Pancreas (tissue), 10 donors: ENCODE measurements at places on chromosomes 6 and 20. TPM values are rescaled to one million over a fixed set of nuclear protein-coding genes. Genes with fewer than 3 reads are reported as not detected.

GRCh38 chr6:106516616-106517015 is 112.7 kb downstream of the RTN4IP1 start:
- no peak overlapping the region for H3K4me3 ChIP-seq
- no peaks in the 10 kb centered on the region for H3K27me3 ChIP-seq
- DNase-seq: no peak
- peaks cover 8% of the 10 kb centered on the region for H3K36me3 ChIP-seq

DNA sequence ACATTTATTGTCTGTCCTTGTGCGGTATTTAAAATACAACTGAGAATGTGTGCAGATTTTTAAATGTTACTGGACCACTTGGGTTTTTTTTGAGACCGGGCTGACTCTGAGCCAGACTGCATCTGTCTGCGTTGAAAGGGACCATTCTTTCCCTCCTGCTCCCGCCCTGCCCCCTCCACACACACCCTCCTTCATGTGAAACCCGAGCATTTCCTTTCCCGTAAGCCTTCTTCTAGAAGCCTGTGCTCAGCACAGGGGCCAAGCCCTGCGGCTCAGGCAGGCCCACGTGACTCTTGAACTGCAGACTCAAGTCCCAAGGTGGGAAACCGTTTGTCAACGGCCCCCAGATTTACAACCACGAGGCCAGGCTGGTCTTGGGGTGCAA is 82.7 kb upstream of the FOXC1 start:
- H3K27ac ChIP-seq: no peak overlapping the region
- no peak for DNase-seq
- H3K4me3 ChIP-seq: no peak overlapping the region

DNA sequence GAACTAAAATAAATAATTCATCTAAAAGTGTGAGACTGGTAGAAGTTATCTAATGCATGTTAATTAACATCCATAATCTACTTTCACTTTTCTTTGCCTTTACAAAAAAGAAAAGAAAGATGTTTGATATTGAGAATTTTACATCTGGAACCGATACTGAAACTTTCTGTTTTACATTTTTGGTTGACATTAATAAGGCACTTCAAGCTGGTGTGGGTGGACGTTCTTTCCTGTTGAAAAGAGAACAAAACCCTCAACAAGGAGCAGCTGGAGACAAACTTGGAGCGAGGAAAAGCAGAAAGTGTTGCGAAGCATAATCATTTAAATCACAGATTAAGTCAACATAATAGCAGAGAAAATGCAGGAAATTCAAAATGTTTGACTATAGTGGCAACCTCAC is 575.2 kb upstream of the ADGRB3 start:
- no peak overlapping the region for H3K4me3 ChIP-seq
- no peaks in the 10 kb centered on the region for H3K4me1 ChIP-seq
- DNase-seq: no peak
- H3K27ac ChIP-seq: no peak overlapping the region
- H3K36me3 ChIP-seq: no peaks in the 10 kb centered on the region

The GID8 gene
- 6.0 TPM for polyA plus RNA-seq

DNA sequence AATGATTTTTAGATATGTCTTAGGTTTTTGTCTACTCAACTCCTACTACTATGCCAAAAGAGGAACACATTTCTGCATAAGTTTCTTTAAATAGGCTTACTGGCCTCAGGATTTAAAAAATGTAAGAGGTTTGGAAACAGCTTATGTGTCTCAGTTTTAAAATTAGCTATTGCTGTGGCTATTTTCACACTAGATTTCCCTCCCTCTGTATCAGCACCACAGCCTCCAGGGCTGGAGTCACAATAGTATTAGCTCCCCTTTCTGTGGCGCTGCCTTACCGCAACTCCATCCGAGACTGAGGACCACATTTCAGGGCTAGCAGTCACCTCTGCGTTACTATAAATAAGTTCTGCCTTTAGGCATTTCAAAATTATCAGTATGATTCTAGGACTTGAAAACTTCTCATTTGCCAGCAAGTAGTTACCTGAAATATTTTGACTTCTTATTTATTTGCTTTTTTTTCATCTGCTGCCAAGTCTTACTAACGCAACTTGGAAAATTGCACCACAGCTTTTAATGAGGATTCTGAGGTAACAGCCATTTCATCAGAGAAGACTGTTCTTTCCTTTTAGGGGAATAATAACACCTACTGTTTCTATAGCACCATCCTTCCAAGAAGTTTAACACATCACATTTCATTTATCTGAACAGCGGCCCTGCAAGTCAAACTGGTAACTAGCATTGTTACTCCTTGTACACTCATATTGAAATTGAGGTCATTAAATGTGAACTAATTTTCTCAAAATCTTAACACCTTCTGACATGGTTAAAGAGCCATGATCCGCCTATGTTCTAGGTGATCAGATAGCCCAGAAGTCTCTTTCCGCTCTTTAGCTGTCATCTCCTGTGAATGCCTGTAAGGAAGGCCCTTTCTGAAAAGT is 105.9 kb downstream of the GJA10 start:
- H3K27me3 ChIP-seq: no peaks in the 10 kb centered on the region
- no peaks in the 10 kb centered on the region for H3K36me3 ChIP-seq
- no peak overlapping the region for H3K4me3 ChIP-seq
- no peak for DNase-seq
- H3K4me1 ChIP-seq: no peaks in the 10 kb centered on the region
- no peak overlapping the region for H3K27ac ChIP-seq

DNA sequence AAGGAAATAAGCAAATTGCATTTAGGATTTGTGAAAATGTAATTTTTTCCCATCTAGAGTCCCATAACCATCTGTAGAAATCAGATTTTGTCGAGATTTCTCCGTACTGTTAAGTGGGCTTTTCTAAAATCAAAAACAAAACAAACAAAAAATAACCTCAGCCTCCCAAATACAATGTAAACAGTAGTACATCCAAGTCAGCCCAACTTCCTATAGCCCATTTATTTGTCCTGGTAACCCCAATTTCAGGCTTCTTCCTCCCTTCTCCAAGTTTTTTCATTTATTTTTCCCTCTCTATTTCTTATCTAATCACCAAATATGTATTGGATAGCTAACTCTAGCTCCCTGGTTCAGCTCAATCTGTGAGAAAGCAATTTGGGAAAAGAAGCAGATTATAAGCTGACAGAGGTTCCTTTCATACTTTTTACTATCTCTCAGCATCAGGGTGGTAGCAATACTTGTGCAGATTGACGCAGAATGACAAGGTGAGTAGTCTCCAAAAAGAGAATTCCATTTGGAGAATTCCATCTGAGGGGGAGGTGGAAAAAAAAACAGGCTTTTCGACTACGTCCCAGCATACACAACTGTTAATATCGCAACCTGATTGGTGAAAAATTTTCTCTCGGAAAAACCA is 132.6 kb upstream of the BTN3A2 start:
- H3K36me3 ChIP-seq: no peaks in the 10 kb centered on the region
- no peaks in the 10 kb centered on the region for H3K4me1 ChIP-seq
- no peak overlapping the region for H3K4me3 ChIP-seq
- DNase-seq: no peak
- no peak overlapping the region for H3K27ac ChIP-seq

DNA sequence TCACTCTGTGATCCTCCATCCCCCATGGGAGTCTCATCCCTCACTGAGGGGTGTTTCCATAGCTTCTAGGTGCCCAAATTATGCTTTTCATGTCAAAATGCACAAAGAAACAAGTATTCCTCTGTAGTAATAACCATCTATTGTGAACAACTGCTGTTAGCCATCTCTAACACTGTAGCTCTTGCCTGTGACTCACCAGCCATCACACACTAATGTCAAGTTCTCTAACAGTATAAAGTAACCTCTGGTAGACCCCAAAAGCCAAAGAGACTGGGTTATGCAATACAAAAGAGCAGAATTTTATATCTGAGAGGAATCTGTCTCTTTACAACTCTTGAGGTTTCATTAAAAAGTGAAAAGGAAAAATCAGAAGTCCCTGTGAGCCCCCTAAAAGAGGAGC is 25.4 kb upstream of the IYD start:
- H3K27me3 ChIP-seq: no peaks in the 10 kb centered on the region
- H3K27ac ChIP-seq: no peak overlapping the region
- no peaks in the 10 kb centered on the region for H3K4me1 ChIP-seq
- H3K4me3 ChIP-seq: no peak overlapping the region
- no peak for DNase-seq
- H3K36me3 ChIP-seq: no peaks in the 10 kb centered on the region

DNA sequence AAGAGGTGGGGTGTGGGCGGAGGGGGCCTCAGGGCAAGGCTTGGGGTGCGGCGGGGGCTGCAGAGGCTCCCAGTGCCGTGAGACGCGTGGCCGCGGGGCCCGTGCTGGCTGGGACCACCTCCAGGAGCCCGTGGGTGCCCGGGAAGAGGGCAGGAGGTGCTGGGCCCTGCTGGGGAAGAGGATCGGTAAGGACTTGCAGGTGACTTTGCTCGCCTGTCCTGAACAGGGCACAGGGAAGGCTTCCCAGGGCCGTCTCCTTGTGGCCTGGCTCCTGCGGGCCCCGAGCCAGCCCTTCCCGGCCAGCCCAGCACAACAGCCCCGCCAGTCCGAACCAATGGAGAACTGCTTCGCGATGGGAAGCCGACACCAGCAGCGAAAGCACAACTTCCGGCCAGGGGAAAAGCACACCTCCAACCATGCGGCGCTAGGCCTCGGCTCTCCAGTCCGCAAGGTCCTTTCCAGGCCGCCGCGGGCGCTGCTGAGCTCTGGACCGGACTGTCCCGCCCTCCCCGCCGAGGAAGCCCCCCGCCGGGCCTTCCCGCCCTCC is 32.3 kb downstream of the IRF4 start:
- H3K4me1 ChIP-seq: peaks cover 2% of the 10 kb centered on the region
- no peaks in the 10 kb centered on the region for H3K36me3 ChIP-seq
- DNase-seq: no peak
- no peak overlapping the region for H3K4me3 ChIP-seq
- no peaks in the 10 kb centered on the region for H3K27me3 ChIP-seq

DNA sequence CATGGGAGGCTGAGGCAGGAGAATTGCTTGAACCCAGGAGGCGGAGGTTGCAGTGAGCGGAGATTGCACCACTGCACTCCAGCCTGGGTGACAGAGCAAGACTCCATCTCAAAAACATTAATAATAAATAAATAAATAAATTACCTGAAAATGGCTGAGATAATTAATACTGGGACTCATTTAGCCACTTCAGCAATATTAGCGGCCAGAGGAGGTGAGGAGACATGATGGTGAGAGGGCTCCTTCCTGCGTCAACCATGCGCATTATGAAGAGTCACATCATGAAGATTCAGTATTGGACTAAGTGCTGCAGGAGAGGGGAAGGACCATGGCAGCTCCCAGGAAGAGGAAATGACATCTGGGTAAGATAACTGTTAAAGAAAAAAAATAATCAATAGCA is 2.9 kb upstream of the PYGB start:
- H3K4me1 ChIP-seq: peaks cover 6% of the 10 kb centered on the region
- no peak for DNase-seq
- H3K27me3 ChIP-seq: no peaks in the 10 kb centered on the region
- no peak overlapping the region for H3K4me3 ChIP-seq
- no peaks in the 10 kb centered on the region for H3K36me3 ChIP-seq

DNA sequence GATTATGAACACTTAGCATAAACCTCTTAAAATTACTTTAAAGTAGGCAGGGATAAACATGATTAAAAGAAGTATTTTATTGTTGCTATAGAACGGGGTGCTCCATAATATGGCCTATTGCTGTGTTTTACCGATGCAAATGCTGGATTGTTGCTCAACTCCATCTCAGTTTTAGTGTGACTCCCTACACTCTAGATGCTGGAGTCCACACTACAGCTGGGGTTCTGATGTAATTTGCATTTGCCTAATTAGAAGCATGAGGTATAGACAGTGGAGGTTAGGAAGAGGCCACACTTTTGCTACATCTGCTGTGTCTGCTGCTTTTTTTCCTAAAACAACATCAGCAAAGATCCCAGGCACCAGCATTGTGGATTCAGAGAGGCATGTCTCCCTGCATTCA is 6.7 kb upstream of the HMGN3 start:
- no peak for DNase-seq
- H3K36me3 ChIP-seq: no peaks in the 10 kb centered on the region
- H3K4me1 ChIP-seq: no peaks in the 10 kb centered on the region
- no peaks in the 10 kb centered on the region for H3K27me3 ChIP-seq
- no peak overlapping the region for H3K27ac ChIP-seq

DNA sequence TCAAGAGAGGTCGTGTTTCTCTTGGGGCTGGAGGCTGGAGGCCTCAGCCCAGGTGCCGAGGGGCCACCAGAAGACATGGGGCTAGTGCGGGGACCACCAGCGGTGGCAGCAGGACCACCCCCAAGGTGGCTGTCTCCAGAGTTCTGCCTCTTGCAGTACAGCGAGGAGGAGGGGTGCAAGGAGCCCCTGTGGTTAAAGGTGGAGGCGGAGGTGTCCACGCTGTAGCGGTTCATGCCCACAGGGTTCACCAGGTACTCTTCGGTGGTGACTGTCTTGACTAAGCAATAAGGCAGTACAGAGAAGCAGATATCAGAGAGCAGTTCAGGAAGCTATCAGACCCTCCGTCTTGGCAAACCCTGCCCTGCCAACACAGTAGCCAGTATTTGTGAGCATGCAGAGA is 103.4 kb downstream of the SCML4 start:
- no peak overlapping the region for H3K27ac ChIP-seq
- no peak overlapping the region for H3K4me3 ChIP-seq
- DNase-seq: no peak

The OR2H2 gene
- polyA plus RNA-seq: not detected

DNA sequence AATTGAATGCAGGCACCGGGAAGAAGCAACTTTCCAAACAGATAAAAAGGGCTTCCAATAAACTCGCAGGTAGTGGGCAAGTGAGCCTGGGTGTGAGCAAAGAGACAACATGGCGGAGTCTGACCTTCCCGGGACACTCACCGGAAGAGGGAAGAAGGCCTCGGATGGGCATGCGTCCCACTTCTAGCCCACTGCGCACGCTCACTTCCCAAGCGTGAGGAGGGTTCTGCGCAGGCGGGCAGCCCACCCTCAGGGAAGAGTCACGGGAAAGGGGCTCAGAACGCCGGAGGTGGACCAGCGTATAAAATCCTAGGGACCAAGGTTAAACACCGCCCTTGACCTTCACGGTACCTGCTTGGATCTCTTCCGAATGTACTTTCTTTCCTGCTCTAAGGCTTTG is 95.5 kb upstream of the AFDN start:
- no peaks in the 10 kb centered on the region for H3K36me3 ChIP-seq
- no peaks in the 10 kb centered on the region for H3K27me3 ChIP-seq
- H3K4me1 ChIP-seq: no peaks in the 10 kb centered on the region
- no peak overlapping the region for H3K27ac ChIP-seq
- DNase-seq: no peak

- H3K4me3 ChIP-seq: no peak overlapping the region
- H3K36me3 ChIP-seq: no peaks in the 10 kb centered on the region
- H3K4me1 ChIP-seq: no peaks in the 10 kb centered on the region
These were observed 170.6 kb upstream of the EYA4 start for GRCh38 chr6:133070410-133071043.

The SRSF12 gene
- polyA plus RNA-seq: 1.0 TPM
